ENCODE measurements at places on chromosomes 7 and 10. TPM values are rescaled to one million over a fixed set of nuclear protein-coding genes. Genes with fewer than 3 reads are reported as not detected.

AFAP1L2 gene
- 96.3 TPM for total RNA-seq

TSPAN13 gene
- 6.9 TPM for total RNA-seq

H2BK1 gene
- total RNA-seq, result not detected

TRPV5 gene
- total RNA-seq, result 0.20 TPM

OR2A12 gene
- not detected for total RNA-seq

DNA sequence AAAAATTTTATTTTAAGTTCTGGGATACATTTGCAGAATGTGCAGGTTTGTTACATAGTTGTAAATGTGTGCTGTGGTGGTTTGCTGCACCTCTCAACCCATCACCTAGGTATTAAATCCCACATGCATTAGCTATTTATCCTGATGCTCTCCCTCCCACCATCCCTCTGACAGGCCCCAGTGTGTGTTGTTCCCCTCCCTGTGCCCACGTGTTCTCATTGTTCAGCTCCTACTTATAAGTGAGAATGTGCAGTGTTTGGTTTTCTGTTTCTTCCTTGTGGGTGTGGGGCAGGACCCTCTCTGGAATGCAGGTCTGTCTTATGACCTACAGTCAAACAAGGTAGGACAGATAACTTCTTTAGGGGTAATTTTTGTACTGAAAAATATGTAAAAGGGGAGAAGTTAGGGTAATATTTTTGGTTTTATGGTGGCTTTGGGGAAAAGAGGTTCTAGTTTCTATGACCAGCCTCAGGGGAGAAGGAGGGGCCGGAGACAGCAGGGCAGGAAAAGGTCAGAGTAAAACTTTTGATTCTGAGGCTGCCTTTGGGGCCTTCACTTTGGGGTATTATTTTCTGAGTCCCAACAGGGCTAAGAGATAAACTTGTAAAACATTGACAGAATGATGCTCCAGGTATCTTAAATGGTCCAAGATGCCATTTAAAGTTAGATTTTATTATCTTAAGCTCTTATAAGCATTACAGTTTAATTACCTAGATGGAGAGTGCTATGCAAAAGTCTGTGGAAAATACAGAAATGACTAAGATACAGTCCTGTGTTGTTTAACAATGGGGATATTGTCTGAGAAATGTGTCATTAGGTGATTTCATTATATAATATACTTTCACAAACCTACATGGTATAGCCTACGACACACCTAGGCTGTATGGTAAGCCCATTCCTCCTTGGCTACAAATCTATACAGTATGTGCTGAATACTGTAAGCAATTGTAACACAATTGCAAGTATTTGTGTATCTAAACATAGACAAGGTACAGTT, 354.8 kb downstream of the ABCA13 start:
- H3K27ac ChIP-seq, result no peak overlapping the region
- no peak overlapping the region for H3K4me3 ChIP-seq
- no peak for DNase-seq
- H3K27me3 ChIP-seq, result no peaks in the 10 kb centered on the region
- H3K4me1 ChIP-seq, result no peaks in the 10 kb centered on the region

DNA sequence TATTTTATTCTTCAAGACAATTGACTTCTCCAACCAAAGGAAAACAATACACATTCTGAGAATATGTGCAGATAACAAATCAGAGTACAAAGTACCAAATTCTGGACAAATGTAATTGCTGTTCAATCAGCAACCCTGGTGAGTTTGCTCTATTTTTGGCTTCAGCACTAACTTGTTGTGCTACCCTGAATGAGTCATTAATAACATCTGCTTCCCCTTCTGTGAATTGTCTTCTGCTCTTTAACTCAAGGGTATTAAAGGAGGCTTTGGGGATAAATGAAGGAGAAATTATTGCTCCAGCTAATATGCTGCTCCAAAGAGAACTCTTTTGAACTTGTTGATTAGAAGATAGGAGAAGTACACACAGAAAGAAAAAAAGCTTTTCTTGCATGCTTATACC, 459.3 kb downstream of the HTR7 start:
- no peak overlapping the region for H3K27ac ChIP-seq
- no peaks in the 10 kb centered on the region for H3K27me3 ChIP-seq
- no peak for DNase-seq
- H3K4me1 ChIP-seq, result no peaks in the 10 kb centered on the region
- H3K36me3 ChIP-seq, result no peaks in the 10 kb centered on the region
- no peak overlapping the region for H3K4me3 ChIP-seq

GRCh38 chr7:155298288-155298833, 683 bp downstream of the INSIG1 start:
- no peaks in the 10 kb centered on the region for H3K36me3 ChIP-seq
- peak overlapping the region; percentile 97 for H3K27ac ChIP-seq
- peaks cover 26% of the 10 kb centered on the region for H3K4me1 ChIP-seq
- no peaks in the 10 kb centered on the region for H3K27me3 ChIP-seq

- H3K4me3 ChIP-seq, result no peak overlapping the region
- no peaks in the 10 kb centered on the region for H3K36me3 ChIP-seq
- H3K27me3 ChIP-seq, result no peaks in the 10 kb centered on the region
- H3K27ac ChIP-seq, result no peak overlapping the region
These were observed 129.5 kb downstream of the FGFR2 start for GRCh38 chr10:121468726-121469125.

- DNase-seq, result no peak
- peaks cover 18% of the 10 kb centered on the region for H3K4me1 ChIP-seq
- H3K27me3 ChIP-seq, result peaks cover 8% of the 10 kb centered on the region
- H3K4me3 ChIP-seq, result peak overlapping the region; percentile 52
These were observed 7.3 kb downstream of the ATP6V1F start for GRCh38 chr7:128869944-128870285.

DNA sequence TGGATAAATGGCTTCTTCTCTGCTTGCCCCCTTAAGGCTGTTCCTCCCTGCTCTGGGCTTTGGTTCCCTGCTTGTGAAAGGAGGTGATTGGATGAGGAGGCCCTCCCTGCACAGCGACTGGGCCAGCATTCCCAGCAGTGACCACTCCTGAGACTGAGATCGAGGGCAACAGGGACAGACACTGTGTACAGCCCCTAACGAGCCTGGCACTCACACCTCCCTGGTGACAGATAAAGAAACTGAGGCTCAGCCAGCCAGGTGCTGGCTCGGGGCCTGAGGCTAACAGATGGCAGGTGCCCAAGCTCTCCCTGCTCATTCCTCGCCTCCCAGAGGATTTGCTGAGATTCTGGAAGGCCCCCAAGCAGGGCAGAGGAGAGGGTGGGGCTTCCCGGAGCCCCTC, 12.0 kb upstream of the AQP1 start:
- H3K4me1 ChIP-seq, result peaks cover 15% of the 10 kb centered on the region
- no peaks in the 10 kb centered on the region for H3K27me3 ChIP-seq
- H3K27ac ChIP-seq, result peak overlapping the region; percentile 12
- no peak for DNase-seq

GRCh38 chr7:27735165-27735564, 4.8 kb upstream of the TAX1BP1 start:
- DNase-seq, result no peak
- no peaks in the 10 kb centered on the region for H3K4me1 ChIP-seq
- H3K4me3 ChIP-seq, result no peak overlapping the region
- no peaks in the 10 kb centered on the region for H3K27me3 ChIP-seq
- H3K36me3 ChIP-seq, result no peaks in the 10 kb centered on the region

DNA sequence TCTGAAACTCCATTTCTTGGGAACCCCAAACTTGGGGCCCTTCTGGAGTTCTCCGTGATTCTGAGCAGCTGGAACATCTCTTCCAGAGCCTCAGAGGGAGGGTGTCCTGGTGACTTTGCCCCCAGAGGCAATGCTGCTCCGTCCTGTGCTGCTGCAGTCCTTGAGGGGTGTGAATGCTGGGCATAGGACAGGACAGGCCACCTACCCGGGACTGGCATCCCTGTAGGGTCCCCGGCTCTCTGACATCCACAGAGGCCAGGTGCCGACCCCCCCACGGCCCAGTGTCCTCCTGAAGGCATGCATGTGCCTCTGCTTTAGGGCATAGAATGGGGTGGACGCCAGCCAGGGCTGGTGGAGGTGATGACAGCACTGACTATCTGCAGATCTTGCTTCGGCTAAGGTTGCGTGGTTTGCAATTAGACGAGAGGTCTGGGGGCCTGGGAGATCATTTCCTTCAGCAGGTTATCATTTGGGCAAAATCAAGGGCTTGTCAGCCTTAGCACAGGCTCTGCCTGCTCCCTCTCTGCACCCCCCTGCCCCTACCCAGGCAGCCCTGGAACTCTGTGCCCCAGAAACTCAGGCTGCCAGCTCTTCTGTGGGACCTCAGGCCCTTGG, 136.9 kb upstream of the GPR26 start:
- H3K4me1 ChIP-seq, result peaks cover 2% of the 10 kb centered on the region
- H3K4me3 ChIP-seq, result no peak overlapping the region
- H3K27me3 ChIP-seq, result no peaks in the 10 kb centered on the region
- H3K36me3 ChIP-seq, result no peaks in the 10 kb centered on the region

GRCh38 chr7:70068531-70068930, 470.3 kb downstream of the AUTS2 start:
- no peaks in the 10 kb centered on the region for H3K4me1 ChIP-seq
- H3K36me3 ChIP-seq, result no peaks in the 10 kb centered on the region
- H3K27me3 ChIP-seq, result no peaks in the 10 kb centered on the region
- H3K27ac ChIP-seq, result no peak overlapping the region
- no peak for DNase-seq

Data from tibial nerve (tissue), 4 donors.